ENCODE measurements at places on chromosomes 2 and 18. TPM values are rescaled to one million over a fixed set of nuclear protein-coding genes. Genes with fewer than 3 reads are reported as not detected.

- DNase-seq: no peak
Observed at GRCh38 chr2:38454081-38454480, 77.0 kb upstream of the ATL2 start.

- no peak for DNase-seq
Observed at GRCh38 chr2:121335294-121336290, 50.6 kb upstream of the TFCP2L1 start.

Gene RPS27A
- total RNA-seq: 425 TPM

- DNase-seq: no peak
Observed at GRCh38 chr2:44767691-44768090, 173.8 kb upstream of the SIX3 start.

GRCh38 chr2:97932975-97933662 is 62.6 kb downstream of the TMEM131 start:
- no peak for DNase-seq

GRCh38 chr2:219368690-219369191 is 19.0 kb downstream of the DNPEP start:
- DNase-seq: no peak

- DNase-seq: no peak
Observed at GRCh38 chr18:78309924-78310323, 669.7 kb upstream of the SALL3 start.

DNA sequence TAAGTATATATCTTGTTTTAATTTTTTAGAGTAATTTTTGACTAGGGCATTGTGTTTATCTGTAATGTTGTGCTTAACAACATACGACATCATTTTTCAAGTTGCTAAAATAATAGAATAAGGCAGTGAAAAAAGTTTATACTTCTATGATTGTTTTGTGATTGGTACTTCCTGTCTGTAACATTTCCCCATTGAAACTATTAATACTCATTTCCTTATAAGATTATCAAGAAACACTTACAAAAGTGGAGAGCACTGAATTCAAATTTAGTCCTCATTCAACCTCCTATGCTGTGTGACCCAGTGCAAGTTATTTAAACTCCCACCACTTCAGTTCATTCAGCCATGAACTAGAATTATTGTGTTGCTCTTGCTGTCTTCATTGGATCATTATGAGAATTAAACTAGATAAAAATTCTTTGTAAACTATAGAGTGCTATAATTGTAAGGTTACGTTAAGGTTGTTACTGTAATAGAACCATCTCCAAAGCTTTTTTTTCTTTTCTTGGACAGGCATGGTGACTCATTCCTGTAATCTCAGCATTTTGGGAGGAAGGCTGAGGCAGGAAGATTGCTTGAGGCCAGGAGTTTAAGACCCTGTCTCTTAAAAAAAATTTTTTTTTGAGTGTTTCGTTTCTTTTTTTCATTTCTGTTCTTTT is 2.8 kb downstream of the ETAA1 start:
- no peak for DNase-seq

DNA sequence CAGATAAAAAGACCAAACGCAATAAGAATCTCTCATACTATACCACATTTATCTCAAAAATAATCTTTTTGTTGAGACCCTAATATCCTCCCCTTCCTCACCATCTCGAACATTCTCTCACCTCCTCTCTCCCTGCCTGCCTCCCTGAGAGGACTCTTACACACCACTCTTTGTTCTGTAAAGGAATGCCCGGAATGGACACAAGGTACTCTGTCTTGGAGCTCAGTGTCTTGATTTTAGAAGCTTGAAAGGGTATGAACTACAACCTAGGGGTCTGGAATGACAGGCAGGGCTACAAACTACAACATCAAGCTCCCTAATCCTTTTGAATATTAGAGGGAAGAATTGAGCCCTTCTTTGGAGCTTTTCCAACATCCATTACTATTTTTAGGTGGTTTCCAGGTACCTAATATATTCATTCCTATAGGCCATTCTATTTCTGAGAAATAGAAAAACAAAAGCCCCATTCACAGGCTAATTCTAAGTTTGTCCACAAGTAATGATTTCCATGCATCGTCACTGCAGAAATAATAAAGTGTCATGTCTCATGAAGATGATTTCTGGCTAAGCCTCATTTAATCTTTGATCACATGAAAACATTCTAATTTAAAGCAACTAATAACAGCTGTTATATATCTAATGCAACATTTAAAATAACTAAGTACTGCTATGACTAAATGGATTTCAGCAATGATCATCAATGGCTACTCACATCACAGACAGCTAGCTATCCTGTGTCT is 60.6 kb downstream of the LRP2 start:
- DNase-seq: no peak

- DNase-seq: no peak
Observed at GRCh38 chr2:70991142-70991541, 3.5 kb downstream of the TEX261 start.

Gene BUB1
- 0.82 TPM for total RNA-seq

DNA sequence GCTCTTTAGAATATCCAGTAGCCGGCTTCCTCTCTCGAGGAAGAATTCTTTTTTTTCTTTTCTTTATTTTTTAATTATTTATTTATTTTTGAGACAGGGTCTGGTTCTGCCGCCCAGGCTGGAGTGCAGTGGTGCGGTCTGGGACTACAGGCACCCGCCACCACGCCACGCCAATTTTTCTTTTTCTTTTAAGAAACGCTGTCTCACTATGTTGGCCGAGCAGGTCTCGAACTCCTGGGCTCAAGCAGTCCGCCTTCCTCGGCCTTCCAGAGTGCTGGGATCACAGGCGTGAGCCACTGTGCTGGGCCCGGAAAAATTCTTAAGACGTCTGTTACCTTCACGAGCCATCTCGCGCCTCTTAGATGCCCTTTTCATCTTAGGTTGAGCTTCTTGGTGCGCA is 931 bp upstream of the TMEM131 start:
- DNase-seq: no peak

DNA sequence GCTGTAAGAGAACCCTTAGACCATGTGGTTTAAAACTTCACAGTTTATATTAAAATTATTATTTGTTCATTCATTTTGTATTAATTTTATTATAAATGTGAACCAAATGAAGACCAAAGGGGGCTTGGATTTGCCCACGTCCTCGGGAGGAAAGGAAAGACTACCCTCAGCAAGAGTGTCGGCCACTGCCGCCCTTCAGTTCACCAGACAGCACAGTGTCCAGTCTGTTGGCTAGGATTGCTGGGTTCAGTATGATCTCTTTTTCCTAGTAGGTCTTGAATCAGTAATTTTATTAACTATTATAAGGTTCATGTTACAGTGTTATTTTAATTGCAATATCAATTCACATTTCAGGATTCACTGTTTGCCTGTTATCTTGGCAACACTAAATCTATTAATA is 78.2 kb upstream of the CHRNA1 start:
- DNase-seq: no peak

DNA sequence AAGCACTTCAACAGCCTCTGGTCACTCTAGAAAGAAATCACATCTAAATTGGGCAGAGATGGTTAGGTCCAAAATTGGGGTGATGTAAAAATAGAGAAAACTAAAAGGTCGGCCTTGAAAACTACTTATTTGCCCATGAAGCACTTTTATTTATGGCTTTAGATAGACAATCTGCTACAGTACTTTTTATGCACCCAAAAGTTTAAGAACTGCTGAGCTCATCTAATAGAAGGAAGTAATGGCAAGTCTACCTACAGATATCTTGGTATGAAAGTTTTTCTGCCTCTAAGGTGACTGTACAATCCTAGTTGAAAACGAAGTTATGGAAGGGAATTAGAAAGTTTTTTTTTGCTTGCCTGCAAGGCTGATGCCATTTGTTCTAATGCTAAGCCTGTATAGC is 46.2 kb downstream of the SPHKAP start:
- DNase-seq: no peak

DNA sequence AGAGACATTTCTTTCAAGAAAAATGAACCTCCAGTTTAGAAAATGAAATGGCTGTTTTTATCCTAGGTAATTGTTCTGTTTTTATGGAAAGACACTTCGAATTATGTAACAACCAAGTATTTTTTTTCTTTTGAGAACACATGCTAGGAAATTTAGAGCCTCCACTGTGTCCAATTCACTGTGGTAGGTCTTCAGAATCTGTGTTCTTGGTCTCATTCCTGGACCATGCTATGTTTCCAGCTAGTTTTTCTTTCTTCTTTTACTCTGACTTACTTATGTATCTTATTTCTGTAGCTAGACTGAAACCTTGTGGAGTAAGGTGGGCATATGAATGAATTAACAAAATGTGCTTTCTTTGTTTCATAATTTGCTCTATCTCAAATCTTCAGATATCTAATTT is 391.7 kb upstream of the KLHL29 start:
- no peak for DNase-seq

DNA sequence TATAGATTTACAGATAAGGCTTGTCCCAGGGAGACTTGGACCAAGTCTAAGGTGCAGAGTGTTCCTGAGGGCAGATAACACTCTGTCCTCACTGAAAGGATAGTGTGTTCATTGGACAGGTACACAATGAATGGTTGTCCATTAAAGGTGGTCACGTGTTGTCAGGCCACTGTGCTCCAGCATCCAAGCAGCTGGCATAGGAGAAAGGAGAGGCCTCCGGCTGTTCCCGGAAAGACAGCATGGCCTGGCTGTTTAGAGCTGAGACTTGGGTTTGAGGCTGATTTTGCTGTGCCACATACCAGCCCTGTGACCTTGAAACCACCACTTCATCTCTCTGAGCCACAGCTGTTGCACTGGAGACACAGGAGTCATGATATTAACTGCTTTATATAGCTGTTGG is 19.6 kb upstream of the SULT1C3 start:
- no peak for DNase-seq

Gene BCS1L
- total RNA-seq: 49.1 TPM

- DNase-seq: peak; percentile 4
Observed at GRCh38 chr2:71609958-71610357, 156.6 kb downstream of the DYSF start.

Gene KYNU
- total RNA-seq: 1.4 TPM

DNA sequence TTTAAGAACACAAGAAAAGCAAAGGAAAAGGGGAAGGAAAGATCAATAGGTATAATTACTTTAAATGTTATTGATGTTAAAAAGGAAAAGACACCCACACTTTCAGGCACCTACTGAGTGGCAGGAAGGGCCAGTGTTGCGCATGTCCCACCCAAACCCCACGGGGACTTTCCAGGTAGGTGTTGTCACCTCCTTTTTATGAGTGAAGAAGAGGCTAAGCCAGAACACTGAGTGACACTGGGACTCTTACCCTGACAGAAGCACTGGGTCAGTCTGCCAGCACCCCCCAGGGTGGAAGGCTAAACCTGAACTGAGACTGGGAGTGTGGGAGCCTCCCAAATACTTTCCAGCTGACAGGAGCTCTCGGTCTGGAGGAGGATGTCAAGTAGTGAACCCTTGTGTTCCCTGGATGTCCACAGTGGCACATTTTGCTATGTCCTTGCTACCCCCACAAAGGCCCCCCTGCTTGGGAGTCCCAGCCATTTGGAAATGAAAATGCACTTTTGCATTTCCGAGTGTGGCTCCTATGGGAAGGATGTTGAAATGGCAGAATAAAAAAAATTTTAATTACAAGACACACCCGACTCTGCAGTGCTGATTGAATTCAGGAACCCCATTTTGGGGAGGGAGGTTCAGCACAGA is 90.9 kb upstream of the SMAD2 start:
- DNase-seq: no peak

GRCh38 chr2:95757988-95758387 is 166.2 kb downstream of the TRIM43 start:
- DNase-seq: no peak

GRCh38 chr2:63569740-63570139 is 18.5 kb downstream of the WDPCP start:
- no peak for DNase-seq

DNA sequence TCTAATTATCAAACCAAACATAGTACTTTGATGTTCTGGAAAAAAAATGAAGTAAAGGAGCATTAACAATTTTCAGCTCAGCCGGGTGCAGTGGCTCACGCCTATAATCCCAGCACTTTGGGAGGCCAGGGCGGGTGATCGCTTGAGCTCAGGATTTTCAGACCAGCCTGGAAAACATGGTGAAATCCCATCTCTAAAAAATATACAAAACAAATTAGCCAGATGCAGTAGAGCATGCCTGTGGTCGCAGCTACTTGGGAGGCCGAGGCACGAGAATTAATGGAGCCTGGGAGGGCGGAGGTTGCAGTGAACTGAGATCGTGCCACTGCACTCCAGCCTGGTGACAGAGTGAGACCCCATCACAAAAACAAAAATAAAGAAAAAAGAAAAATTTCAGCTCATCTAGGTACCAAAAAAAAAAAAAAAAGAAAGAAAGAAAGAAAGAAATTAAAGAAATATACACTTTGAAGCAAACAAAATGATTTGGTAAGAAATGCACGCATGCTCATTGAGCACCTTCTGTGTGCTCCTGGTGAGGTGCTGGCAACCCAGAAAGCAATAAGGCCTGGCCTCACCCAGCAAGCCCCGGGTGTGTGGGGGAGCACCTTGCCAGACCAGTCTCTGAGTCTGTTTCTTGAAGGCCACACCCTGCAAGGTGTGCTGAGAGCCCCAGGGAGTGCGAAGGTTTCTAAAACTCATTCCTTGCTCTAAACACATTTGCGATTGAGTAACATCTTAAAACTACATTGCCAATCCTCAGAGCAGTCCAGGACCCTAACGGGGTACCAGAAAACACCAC is 133.5 kb downstream of the TFCP2L1 start:
- no peak for DNase-seq

GRCh38 chr2:83970217-83970929 is 488.7 kb downstream of the SUCLG1 start:
- no peak for DNase-seq

- no peak for DNase-seq
Observed at GRCh38 chr18:30271716-30272115, 770.8 kb downstream of the DSC3 start.

Gene GPR45
- total RNA-seq: not detected

GRCh38 chr18:69996951-69997798 is 49.5 kb upstream of the CD226 start:
- no peak for DNase-seq

DNA sequence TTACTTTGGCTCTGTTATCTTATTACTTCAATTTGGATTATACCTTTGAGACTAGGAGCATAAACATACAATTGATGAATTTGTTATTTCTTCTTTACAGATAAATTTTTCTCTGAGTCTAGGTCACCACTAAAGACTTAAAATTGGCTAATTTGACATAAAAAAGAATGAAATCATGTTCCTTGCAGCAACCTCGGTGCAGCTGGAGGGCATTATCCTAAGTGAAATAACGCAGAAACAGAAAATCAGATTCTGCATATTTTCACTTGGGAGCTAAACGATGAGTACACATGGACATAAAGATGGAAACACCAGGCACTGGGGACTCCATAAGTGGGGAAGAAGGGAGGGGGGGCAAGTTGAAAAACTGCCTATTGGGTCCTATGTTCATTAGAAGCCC is 172.8 kb upstream of the SESTD1 start:
- DNase-seq: no peak

DNA sequence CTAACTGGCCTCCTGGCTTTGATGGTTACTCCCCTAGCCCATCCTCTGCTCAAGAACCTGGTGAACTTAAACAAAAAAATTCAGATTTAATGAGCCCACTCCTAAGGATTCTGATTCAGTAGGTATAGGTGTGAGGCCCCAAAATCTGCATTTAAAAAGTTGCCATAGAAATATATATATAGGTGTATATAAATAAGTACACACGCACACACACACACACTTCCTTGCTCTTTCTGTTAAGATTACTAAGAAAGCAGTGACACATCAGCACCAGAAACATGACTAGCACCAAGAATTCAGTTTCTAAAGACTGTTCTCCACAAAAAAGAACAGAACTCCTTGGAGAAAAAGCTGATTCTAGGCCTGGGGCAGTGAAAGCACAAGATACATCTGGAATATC is 17.8 kb downstream of the EML6 start:
- DNase-seq: no peak

Measured in left ventricle myocardium superior (tissue), 1 donor.